CD4-positive, alpha-beta memory T cell (primary cell): ENCODE measurements at places on chromosomes 5 and 9. TPM values are rescaled to one million over a fixed set of nuclear protein-coding genes. Genes with fewer than 3 reads are reported as not detected.

PHF24 gene
- polyA plus RNA-seq = not detected

NTNG2 gene
- polyA plus RNA-seq = 1.4 TPM

RNF20 gene
- 23.6 TPM for polyA plus RNA-seq

PCDHAC1 gene
- not detected for polyA plus RNA-seq

SLC44A1 gene
- 19.6 TPM for polyA plus RNA-seq

SLC34A3 gene
- polyA plus RNA-seq = not detected

PCDHGC4 gene
- not detected for polyA plus RNA-seq

FAM240B gene
- polyA plus RNA-seq = not detected

TRIM41 gene
- polyA plus RNA-seq = 1.7 TPM

ANKRD33B gene
- 0.05 TPM for polyA plus RNA-seq

SLC6A18 gene
- not detected for polyA plus RNA-seq

SPINK13 gene
- not detected for polyA plus RNA-seq

SHROOM1 gene
- polyA plus RNA-seq = not detected

THOC3 gene
- polyA plus RNA-seq = 138 TPM

PCDHA6 gene
- not detected for polyA plus RNA-seq

PLCXD3 gene
- polyA plus RNA-seq = not detected

DBH gene
- not detected for polyA plus RNA-seq

ANKRD18B gene
- polyA plus RNA-seq = not detected

EIF4E1B gene
- polyA plus RNA-seq = not detected
